CD4-positive, alpha-beta memory T cell (primary cell): ENCODE measurements at places on chromosomes 6 and 20. TPM values are rescaled to one million over a fixed set of nuclear protein-coding genes. Genes with fewer than 3 reads are reported as not detected.

Gene IMPG1
- not detected for total RNA-seq

Gene CTCFL
- total RNA-seq, result not detected

Gene METTL24
- total RNA-seq, result 0.29 TPM

Gene OLIG3
- total RNA-seq, result not detected

Gene MLN
- total RNA-seq, result not detected

Gene SNAP91
- not detected for total RNA-seq

Gene PNPLA1
- total RNA-seq, result 0.42 TPM

Gene HRH3
- not detected for total RNA-seq

Gene TFAP2D
- total RNA-seq, result not detected

Gene CCR6
- total RNA-seq, result 21.7 TPM

Gene CCM2L
- total RNA-seq, result not detected

Gene NMBR
- not detected for total RNA-seq

Gene PRICKLE4
- not detected for total RNA-seq

Gene DDRGK1
- total RNA-seq, result 55.6 TPM

Gene ELOVL4
- 3.0 TPM for total RNA-seq

Gene CNKSR3
- total RNA-seq, result not detected
